NCI-H2029 treated with DMSO at 0.1 percent for 48 hours (cell line): ENCODE measurements at places on chromosomes 16 and 17.

DNA sequence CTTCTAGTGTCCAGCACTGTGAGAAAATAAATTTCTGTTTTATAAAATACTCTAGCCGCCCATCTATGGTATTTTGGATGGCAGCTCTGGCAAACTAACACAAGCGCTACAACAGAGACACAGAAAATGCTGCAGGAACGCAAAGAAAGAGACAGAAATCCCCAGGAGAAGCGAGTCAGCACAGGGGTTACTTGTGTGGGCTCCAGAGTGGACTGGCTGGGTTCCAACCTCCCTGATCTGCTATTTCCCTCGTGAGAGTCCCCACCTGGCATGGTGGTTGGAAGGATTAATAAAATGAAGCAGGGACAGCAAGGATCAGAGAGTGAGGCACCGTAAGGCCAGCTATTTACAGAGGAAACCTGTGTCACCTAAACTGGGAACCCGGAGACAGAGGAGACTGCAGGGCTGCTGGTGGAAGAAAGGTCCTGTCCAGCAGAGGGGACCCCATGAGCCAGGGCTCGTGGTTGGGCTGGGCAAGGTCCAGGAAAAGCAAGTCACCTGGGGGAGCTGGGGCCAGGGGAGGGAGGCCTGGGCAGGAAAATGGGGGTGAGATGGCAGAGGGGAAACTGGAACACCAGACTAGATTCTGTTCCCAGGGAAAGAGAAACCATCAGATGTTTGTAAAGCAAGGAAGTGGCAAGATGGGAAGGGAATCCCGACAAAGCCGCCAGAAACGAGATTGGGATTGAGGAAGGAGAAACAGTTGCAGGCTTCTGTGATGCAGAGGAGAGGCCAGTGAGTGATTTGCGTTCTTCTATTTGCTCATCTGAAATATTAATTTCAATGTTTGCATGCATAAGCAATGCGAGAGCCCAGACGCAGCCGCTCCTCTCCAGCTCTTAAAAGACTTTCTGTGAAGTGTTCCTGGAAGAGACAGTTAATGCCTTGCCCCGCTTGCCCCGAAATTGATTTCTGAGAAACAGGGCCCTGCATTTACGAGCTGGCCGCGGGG lies 63.0 kb upstream of the TEKT3 start:
- DNase-seq = no peak

DNA sequence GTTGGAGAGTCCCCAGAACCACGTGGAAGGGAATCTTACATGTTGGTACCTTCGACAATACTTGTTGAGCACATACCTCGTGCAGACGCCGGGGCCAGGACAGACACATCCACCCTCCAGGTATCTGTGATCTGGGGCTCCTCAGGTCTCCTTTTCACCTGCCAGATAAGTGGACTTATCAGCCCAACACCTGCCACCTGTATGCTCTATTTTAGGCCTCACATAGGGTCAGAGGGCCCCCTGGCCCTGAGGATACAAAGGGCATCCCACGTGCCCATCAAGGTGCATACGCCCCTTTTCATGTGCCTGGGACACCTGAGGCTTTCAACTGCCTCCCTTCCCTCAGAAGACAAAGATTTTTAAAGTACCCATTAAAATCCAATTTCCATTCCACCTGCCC lies 212.7 kb downstream of the MRTFB start:
- no peak for DNase-seq

DNA sequence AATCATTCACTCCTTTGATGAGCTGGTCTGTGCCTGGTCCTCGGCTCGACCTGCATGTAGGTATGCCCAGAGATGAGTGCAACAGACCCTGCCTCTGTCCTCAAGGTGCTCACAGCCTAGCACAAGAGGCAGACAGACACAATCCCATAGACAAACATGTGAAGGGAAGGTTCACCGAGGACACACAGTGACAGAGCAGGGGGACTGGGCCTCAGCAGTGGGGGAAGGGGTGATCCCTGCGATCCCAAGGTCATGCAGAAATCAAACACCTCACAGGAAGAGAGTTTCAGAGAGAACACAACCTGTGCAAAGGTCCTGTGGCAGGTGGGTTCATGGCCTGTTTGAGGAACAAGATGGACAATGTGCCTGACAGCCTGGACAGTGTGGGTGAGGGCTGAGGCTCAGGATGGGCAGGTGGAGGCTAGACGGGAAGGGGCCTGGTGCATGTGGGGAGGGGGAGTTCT lies 4.2 kb upstream of the VASN start:
- no peak for DNase-seq

GRCh38 chr17:43020789-43021740 lies 1.1 kb downstream of the VAT1 start:
- DNase-seq = no peak

DNA sequence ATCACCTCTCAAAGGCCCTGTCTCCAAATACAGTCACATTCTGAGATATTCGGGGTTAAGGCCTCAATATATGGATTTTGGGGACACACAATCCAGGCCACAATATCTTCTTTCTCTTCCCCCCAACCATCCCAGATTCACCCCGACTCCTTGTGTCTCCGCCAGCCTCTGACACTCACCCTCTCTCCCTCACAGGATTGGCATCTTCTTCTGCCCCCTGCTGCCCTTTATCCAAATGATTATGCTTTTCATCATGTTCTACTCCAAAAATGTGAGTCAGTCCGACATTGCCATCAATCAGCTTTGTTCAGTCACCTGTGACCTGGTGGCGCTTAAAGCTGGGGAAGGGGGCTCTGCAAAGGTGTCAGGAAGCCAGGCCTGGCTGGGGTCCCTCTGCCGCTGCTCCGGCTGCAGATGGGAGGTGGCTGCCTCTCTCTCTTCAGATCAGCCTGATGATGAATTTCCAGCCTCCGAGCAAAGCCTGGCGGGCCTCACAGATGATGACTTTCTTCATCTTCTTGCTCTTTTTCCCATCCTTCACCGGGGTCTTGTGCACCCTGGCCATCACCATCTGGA lies 35.1 kb downstream of the GDE1 start:
- DNase-seq = no peak

- no peak for DNase-seq
Measured at GRCh38 chr16:68426347-68426652, 22.0 kb downstream of the SMPD3 start.

GRCh38 chr17:74742978-74743545 lies 5.4 kb upstream of the NHERF1 start:
- DNase-seq = no peak

GRCh38 chr16:66553223-66553622 lies 847 bp downstream of the CKLF start:
- no peak for DNase-seq

DNA sequence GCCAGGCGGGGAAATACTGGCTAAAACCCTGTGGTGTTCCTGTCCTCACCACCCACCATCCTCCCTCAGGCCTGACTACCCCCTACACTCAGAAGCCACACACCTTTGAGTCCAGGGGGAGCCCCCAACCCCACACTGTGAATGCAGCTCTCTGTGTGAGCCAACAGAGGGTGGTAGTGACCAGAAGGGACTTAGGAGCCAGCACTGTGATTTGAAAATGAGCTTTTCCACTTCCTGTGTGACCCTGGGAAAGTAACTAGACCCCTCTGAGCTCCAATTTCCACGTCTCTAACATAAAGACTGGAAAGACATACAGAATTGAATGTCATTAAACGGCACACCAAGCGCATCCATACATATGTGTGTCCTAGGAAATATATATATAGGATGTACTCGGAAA lies 58.7 kb downstream of the SDK2 start:
- DNase-seq = no peak

DNA sequence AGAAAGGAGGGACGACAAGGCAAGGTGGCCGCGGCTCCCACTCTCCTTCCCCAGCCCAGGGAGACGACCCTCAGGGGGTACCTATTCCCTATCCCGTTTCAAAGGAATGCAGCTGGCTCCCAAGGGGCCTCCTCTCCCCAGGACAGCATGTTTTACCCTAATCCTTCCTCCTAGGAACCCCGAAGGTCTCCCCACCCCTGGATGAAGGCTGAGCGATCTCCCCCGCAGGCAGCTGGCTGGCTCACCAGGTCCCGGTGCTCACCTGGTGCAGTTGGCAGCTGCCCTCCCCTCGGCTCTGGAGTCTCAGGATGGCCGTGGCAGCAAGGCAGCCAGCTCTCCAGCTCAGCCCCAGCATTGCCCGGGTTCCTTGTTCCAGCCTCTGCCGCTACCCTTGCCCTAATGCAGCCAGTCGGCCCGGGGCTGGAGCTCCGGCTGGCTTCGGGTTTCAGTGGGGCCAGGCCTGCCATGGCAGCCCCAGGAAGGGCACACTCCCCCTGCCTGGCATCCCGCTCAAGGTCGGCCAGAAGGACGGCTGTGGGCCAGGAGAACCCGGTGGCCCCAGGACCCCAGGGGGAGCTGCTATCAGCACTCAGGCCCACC lies 4.6 kb downstream of the CLUH start:
- no peak for DNase-seq

DNA sequence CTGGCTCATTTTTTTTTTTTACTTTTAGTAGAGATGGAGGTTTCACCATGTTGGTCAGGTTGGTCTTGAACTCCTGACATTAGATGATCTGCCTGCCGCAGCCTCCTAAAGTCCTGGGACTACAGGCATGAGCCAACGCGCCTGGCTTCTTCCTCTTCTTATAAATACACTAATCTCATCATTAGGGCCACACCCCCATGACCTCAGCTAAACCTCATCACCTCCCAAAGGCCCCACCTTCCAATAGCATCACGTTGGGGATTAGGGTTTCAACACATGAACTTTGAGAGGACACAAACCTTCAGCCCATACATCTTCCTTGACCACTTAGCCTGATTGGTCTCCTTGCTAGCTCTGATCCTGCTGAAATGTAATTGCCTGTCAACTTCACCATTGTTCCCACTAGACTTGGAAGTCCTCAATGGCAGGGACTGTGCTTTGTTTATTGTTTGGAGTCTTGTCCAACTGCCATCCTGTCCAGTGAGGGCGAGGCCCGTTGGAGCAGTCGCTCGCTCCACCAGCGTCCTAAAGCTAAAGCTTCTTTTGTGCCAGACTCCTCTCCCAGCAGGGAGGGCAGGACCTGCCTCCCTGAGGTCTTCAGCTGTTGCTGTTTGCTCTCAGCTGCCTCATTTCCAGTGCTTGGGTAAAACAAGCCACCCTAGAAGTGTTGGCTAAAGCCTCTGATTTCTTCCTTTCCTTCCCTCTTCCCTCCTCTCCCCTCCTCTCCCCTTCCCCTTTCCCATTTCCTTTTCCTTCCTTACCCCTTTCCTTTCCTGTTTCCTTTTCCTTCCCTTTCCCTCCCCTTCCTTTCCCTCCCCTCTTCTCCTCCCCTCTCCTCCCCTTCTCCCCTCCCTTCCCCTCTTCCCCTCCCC lies 85.3 kb downstream of the HAPSTR1 start:
- no peak for DNase-seq

DNA sequence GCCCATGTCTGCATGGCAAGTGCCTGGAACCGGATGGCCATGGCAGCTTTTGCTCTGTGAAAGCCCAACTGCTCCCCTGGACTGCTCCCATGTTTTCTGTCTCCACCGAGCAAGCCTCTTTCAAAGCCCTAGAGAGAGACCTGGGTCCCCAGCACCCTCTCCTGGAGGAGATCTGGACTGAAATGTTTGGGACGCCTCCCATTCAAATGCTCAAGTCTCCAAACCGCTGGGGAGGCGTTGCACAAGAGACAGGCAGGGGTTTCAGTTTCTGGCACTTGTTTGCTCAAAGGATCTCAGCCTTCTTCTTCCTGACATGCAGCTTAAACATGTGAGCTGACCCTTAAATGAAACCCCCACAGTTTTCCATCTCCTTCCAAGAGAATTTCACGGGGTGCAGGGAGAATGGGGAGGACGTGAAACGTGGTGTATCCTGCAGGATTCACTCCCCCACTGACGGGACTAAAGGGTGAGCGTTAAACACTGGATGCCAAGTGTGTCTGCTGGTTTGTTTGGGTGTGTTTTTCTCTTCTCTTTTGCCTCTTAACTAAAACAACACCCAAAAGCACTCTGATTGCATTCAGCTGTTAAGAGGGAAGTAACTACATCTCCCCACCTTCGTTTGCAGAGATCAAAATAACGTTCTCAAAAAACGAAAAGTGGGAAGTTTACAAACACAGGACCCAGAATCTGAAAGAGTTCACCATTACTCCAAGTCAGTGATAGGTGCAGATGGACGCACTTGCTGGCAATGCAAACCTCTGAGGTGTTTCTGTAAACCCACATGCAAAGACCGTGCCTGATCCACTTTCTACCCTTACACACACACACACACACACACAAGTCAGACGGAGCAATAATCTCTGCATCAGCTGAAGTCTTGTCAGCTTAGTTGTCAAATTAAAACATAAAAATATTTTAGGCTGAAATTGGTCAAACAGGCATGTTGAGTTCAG lies 256.9 kb downstream of the C16orf95 start:
- DNase-seq = no peak

GRCh38 chr16:83814659-83814985 lies 6.8 kb downstream of the HSBP1 start:
- no peak for DNase-seq

- DNase-seq = no peak
Measured at GRCh38 chr16:88650749-88651275, at the start of gene CYBA. Gene CYBA (minus strand): TSS chr16:88651053. CDS start chr16:88651013, 40 bp downstream.

GRCh38 chr16:23026784-23027362 lies 122.4 kb downstream of the USP31 start:
- no peak for DNase-seq

DNA sequence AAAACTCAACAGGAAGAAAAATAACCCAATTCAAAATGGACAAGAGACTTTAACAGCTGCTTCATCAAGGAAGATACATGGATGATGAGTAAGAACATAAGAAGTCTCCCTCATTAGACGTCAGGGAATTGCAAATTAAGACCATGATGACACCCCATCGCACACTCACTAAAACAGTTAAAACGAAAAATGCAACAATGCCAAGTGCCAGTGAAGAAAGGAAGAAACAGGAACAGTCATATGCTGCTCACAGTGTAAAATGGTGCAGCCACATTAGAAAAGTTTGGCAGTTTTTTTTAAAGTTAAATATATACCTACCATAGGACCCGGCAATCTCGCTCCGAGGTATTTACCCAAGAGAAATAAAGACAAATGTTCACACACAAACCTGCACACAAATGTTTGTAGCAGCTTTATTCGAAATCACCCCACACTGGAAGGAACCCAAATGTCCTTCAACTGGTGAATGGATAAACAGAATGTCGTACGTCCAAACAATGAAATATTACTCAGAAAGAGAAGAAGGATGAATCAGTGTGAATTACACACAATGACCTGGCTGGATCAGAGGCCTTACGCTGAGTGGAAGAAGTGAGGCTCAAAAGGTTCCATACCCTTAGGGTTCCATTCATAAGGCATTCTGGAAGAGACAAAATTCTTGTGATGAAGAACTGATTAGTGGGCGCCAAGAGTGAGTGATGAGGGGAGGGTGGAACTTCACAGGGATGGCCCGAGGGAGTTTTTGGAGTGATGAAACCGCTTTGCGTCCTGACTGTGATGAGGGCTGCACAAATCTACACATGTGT lies 110.3 kb downstream of the C16orf95 start:
- DNase-seq = no peak
